ENCODE measurements at places on chromosomes 12 and 14.

DNA sequence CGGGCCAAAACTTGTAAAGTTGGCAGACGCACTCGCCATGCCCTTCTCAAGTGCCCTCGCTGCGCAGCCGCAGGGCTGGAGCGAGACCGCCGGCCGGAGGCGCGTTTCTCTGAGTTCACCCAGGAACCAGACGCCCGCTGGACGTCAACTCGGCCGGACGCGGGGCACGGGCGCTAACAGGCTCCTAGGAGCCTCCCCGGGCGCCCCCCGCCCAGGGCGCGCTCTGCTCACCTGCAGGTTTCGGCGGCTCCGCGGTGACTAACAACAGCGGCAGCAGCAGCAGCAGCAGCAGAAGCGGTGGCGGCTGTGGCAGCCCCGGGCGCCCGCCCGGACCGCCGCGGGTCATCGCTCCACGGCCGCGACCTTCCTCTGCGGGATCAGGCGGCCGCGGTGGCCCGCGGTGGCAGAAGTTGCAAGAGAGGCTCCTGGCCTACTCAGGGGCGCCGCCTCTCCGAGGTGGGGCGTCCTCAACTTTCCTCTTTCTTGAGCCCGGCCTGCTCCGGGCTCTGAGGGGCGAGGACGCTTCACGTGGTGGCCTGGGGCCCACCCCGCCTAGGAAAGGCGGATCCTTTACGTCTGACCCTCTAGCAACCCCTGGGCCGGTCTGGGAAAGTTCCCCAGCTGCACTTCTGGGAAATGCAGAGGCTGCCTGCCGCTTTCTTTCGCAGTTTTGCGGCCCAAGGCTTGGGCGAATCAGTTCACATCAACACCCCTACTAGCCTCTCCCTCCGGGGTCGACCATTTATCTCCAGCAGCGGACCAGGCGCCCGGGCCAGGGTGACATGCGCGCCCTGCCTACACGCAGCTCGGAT lies at the start of gene PLBD1:
PLBD1 (minus strand) TSS at position 533 of the 812 bp plus-strand sequence; CDS start at position 346, 187 bp downstream.
- H3K27ac ChIP-seq = peak within 1 kb of the TSS; percentile 78
- H3K27me3 ChIP-seq = peaks cover 8% of the 10 kb centered on the region
- peak within 1 kb of the TSS; percentile 62 for H3K4me3 ChIP-seq
- DNase-seq = peak; percentile 21
- H3K4me1 ChIP-seq = no peaks in the 10 kb centered on the region

DNA sequence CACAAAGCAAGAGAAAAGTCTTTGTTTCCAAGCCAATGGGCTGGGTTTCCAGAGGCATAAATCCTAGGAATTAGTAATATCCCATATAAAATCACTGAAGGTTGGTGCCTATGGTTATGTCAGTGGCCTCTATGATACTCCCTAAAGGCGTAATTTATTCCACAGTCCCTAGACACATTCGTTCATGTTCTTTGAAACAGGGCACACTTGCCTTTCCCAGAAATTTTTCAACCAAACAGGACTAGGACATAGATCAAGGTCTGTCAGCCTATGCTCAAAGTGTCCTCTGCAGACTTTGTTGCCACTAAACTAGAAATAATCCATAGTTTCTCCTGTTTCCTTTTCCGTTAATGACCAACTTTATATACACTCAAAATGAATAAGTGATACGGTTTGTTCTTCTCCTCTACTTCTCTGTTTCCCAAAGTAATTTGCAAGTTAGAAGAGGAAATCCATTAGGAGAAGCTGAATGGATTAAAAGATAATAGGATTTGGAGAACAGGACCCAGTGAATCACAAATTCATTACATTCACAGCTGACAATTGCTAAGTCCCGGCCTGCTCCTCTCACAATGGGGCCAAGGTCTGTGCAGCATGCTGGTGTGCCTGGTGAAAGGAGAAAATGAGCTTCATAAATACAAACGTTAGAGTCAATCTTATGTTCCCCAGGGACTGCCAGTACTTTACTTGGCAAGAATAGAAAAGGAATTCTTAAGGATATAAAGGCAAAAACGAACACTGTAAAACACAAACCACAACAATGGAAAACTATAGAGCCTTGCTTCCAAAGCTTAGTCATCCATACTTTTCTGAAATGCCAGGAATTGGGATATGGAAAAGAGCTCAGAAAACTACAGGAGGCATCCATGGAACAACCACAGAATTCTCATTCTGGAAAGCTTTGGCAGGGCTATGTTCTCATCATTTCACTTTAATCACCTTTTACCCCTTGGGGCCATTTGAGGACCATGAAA lies 966.2 kb downstream of the NRXN3 start:
- no peak overlapping the region for H3K27ac ChIP-seq
- no peaks in the 10 kb centered on the region for H3K36me3 ChIP-seq
- no peak for DNase-seq
- H3K4me3 ChIP-seq = no peak overlapping the region

DNA sequence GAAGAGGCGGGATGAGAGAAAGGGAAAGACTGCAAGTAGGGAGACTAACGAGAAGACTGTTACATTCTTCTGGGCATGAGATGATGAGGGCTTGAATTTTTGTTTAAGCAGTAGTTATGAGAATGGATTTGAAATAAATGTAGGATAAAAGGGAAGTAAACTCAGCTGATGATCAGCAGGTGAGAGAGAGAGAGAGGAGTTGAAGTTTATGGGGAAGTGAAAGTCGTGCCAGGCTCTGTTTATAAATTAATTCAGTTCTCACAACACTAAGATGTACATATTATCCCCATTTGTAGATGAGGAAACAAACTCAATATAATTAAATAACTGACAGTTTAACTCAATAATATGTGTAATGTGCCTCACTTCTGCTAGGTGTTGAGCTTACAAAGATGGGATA lies 170.0 kb upstream of the RMST start:
- DNase-seq = no peak
- no peaks in the 10 kb centered on the region for H3K4me1 ChIP-seq
- no peak overlapping the region for H3K4me3 ChIP-seq

DNA sequence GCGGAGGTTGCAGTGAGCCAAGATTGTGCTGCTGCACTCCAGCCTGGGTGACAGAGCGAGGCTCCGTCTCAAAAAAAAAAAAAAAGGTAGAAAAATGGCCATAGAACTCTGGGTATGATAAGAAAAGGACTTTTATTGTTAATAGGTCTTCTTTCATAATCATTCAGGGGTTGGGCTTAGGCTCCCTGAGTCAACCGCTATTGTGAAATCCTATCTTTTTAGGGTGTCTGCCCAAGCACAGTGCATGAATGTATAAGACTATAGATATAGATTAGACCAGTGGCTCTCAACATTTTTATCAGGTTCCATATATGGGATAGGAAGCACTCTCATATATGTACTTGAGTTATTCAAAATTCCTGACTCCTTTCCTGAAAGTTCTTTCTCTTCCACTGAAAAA lies 48.7 kb upstream of the USP15 start:
- no peaks in the 10 kb centered on the region for H3K36me3 ChIP-seq
- H3K4me3 ChIP-seq = no peak overlapping the region
- H3K27me3 ChIP-seq = no peaks in the 10 kb centered on the region
- no peak overlapping the region for H3K27ac ChIP-seq
- DNase-seq = no peak

GRCh38 chr14:64763801-64764621 lies 59.8 kb downstream of the PLEKHG3 start:
- peak; percentile 15 for DNase-seq
- H3K27ac ChIP-seq = peak overlapping the region; percentile 87
- peaks cover 23% of the 10 kb centered on the region for H3K4me1 ChIP-seq
- H3K4me3 ChIP-seq = peak overlapping the region; percentile 29

DNA sequence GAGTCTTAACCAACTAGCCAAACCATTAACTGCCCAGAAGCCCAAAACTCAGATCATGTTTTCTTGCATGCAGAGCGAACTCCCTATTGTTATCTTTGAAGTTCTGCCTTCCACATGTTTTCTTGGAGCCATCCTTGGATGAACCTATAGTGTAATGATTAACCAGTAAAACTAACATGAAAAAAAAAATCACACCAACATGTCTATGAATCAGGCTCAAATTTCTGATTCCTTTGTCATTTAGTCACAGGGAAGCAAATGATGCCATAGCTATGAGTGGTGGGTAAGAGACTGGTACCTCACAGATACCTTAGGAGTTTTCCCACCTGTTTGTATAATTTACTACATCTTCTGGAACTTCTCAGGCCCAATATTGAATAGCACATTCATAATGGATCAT lies 70.7 kb downstream of the PTPRO start:
- H3K36me3 ChIP-seq = no peaks in the 10 kb centered on the region
- no peak for DNase-seq
- no peak overlapping the region for H3K4me3 ChIP-seq

GRCh38 chr12:107200394-107200793 lies 107.0 kb upstream of the CRY1 start:
- no peaks in the 10 kb centered on the region for H3K4me1 ChIP-seq
- no peak overlapping the region for H3K27ac ChIP-seq
- no peaks in the 10 kb centered on the region for H3K36me3 ChIP-seq
- DNase-seq = no peak

Data from tibial nerve (tissue), 4 donors.